Stimulated activated CD8-positive, alpha-beta memory T cell treated with anti-CD3 and anti-CD28 coated beads, Interleukin-4, amount 100 ng/mL, for 1 hour (primary cell): ENCODE measurements at places on chromosomes 11 and 22.
A peak's percentile ranks its signal among the peaks of the same experiment; 100 is the strongest.

- no peak for DNase-seq
Observed at GRCh38 chr11:82930229-82930628, 28.7 kb downstream of the DDIAS start.

GRCh38 chr11:119121008-119121810 lies at the start of gene HINFP:
Gene HINFP (plus strand): TSS chr11:119121580. CDS start chr11:119126945, 5,365 bp downstream.
- peak; percentile 100 for DNase-seq

GRCh38 chr11:64690235-64690634 lies 32.8 kb downstream of the NRXN2 start:
- no peak for DNase-seq

- no peak for DNase-seq
Observed at GRCh38 chr11:75934851-75935250, 119.8 kb downstream of the UVRAG start.

DNA sequence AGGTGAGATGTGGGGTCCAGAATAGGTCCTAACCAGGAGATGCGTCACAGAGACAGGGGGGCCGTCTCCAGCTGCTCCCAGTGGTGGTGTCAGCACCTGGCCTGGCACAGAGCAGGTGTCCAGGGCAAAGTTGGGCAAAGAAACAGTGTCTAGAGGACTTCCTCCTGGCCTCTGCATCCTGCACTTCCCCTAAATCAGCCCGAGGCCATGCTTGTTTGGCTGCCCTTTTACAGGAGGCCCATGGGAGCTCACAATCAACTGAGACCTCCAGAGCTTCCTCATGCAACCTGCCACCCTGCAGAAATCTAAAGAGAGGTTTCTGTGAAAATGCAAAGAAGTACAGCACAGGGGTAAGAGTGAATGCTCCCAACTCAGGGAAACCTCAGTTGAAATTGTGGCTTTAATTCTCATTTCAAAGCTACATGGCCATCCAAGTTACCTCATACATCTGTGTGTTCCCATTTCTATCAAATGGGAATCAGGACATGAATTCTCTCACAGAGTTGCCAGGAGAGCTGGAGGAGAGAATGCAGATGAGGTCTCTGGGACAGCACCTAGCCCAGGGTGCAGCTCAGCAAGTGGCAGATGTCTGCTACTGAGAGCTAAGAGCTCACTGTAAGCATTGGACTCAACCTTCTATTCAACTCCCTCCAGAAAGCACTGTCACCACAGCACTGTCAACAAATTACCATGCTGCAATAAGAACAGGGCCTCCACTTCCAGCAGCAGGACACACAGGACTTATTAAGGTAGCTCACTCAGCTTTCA lies 32.6 kb downstream of the TCIRG1 start:
- DNase-seq = no peak

GRCh38 chr11:111735262-111736116 lies 30.7 kb downstream of the PPP2R1B start:
- no peak for DNase-seq

- no peak for DNase-seq
Observed at GRCh38 chr11:123427405-123427804, 2.7 kb upstream of the GRAMD1B start.

DNA sequence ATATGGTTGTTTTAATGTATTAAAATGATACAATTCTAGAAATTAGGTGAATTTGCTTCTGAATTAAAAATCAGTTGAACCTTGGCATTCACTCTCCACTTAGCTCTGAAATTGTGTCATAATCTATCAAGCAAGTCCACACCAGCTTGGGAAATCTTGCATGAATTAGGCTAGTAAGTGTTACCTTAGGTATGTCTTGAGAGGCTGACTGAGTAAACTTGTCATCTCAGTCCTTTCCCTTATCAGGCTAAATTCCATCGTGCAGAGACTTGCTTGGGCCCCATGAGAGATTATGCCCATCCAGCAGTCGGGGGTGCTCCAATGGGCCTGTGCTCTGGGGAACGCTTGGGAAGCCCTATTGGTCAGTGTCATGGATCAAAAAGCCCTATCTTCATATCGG lies 33.9 kb upstream of the ST14 start:
- DNase-seq = no peak

DNA sequence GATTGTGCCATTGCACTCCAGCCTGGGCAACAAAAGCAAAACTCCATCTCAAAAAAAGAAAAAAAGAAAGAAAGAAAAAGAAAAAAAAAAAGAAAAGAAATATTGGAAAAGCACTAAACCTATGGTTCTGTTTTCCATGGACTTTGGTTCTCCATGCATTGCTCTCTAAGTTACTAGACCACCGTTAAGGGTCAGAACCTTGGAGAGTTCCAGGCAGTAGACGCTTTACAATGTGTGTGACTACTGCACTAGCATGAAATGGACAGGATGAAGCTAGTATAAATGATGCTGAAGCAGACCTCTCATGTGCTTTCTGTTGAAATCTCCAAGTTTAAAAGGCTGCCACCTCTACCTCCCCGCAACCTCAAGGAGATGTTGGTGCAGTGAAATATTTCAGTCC lies 63.5 kb downstream of the SIK2 start:
- no peak for DNase-seq

DNA sequence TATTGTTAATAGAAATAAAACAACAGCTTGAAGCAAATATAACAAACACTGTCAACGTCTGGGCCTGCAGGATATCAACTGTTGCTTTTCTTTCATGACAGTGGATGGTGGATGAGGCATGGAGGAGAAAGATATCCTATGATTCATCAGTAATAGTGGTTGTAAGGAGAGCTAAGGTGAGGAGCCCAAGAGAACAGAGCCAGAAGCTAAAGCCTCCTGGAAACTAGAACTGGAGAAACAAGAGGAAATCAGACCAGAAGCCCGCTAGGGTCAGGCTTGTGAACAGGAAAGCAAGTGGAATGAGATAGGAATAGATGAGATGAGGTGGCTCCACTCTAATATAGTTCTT lies 37.7 kb upstream of the MMP12 start:
- DNase-seq = no peak

DNA sequence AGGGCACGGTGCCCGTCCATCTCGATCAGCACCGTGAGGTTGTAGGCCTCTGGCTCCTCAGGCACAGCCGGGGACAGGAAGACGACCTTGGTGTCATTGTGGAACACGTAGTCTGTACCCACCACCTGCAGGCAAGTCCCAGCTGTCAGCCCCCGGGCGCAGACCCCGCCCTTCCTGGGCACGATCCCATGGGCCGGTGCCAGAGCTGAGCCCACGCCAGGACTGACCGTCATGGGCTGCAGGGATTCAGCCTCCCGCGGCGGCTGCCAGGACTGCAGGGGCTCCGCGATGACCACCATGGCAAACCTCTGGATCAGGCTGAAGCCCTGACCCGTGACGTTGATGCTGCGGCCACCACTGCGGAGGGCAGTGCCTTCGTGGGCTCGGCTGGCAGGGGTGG lies 11.8 kb upstream of the MAPK11 start:
- DNase-seq = no peak

DNA sequence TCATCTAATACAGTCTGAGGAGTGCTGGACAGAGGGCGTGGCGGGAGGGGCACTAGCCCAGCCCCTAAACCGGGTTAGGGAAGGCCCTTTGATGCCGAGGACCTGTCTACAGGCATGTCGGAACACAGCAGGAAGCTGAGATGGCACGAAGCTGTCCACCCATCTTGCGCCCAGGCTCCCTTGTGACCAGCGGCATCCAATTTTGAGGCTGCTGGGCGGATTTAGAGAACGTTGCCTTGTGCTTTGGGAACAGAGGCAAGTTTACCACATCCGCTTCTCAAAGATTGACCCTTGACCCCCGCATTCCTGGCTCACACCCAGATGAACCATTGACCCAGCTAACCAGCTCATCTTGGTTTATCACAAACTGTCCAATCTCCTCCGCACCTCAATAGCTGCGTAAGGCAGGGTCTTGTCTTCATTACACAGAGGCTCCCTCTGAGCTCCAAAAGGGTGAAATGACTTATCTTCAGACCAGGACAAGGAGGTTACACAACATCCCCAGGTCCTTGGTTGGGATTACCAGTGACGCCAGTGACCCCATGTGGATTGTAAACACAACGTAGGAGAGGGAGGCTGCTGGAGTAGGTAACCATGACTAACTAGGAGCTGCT lies 4.5 kb downstream of the FAM83F start:
- DNase-seq = no peak

DNA sequence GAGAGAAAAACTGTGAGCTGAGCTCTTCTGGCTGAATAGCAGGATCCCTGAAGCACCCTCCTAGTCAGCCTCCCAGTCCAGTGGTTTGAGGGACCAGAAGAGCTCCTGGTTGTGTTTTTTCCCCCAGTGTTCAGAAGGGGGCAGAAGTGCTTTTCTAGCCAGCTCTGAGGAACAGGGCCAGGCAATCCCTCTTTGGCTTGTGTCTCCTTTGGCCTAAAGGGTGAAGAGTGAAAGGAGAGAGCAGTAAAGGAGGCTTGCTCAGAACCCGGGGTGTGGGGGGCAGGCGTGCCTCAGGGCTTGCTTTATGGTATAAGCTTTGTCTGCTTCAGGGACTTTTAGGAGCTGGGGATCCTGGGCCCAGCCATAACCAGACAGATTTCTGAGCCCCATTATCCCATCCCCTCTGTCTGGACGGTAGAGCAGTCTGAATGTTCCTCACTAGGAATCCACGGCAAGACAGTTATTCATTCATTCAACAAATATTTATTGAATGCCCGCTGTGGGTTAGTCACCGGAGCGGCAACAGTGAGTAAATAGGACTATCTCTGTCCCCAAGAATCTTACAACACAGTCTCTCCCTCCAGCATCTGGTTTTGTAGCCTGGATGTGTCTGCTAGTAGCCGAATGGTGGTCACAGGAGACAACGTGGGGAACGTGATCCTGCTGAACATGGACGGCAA lies 14.5 kb downstream of the ACP2 start:
- DNase-seq = no peak

DNA sequence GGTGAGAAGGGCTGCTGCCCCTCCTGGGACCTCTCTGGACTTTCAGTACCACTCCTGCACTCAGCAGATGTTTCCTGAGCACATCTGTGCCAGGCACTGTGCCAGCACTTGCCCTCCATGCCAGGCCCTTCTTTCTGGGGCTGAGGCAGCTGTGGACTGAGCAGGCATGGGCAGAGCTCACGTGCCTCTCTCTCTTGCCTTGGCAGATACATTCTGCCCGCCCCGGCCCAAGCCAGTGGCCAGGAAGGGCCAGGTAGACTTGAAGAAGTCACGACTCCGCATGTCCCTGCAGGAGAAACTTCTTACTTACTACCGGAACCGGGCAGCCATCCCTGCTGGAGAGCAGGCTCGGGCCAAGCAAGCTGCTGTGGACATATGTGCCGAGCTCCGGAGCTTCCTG lies 8.3 kb upstream of the ATF4 start:
- DNase-seq = no peak

DNA sequence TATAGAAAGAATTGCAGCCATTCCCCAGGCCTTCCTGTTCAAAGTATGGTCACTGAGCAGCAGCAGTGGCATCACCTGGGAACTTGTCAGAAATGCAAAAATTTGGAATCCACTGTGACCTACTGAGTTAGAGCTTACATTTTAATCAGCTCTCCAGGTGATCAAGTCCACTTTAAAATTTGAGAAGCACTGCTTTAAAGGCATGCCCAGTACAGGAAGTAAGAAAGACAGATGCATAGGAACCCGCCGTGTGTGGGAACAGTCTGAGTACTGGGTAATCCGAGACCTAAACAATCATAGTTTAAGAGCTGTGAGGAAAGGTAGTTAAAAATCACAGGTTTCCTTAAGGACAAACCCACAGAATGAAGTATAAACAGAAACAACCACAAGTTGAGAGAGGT lies 462.4 kb downstream of the RAB38 start:
- no peak for DNase-seq

DNA sequence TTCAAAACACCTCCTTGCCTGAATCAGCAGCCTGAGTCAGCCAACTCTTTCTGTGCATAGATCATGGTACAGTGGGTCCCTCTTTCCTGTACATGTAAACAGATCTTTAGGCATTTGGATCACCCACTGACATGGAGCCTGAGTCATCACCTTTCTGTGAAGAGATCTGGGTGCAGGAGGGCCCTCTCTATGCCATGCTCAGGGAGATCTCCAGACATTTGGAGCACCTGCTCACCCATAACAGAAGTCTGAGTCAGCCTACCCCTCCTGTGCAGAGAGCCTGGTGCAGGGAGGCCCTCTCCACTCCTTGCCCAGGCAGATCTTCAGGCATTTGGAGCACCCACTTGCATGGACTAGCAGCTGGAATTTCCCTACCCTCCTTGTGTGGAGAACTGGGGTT lies 56.2 kb upstream of the GLYAT start:
- no peak for DNase-seq

GRCh38 chr11:18011633-18012032 lies 1.2 kb downstream of the SERGEF start:
- no peak for DNase-seq

GRCh38 chr22:27239520-27239919 lies 562.0 kb downstream of the MN1 start:
- no peak for DNase-seq

DNA sequence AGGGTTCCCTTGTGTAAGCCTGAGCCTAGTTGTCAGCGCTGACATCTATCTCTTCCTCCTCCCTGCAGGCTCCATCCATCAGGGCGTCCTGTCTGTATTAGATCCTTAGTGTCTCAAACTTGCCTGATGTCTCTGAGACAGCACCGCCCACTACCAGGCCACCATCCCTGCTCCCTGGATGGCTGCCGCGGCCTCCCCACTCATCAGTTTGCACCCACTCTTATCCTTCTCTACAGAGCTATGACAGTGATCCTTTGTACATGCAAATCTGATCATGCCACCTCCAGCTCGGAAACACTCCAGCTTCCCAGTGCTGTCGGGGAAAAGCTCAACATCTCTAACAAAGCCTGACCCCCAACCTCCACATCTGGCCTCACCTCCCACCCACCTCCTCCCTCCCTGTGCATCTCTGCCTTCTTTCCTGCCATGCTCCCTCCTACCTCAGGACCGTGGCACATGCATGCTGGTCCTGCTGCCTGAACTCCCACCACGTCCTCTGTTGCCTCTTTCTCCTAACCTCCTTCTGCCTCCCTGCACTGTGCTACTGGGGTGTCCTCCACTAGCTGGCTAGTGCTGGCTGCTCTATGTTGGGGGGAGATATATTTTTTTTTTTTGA lies 61.6 kb upstream of the EIF3D start:
- DNase-seq = no peak

GRCh38 chr22:34834059-34834458 lies 231.9 kb upstream of the ISX start:
- DNase-seq = no peak
